CD8-positive, alpha-beta memory T cell (primary cell): ENCODE measurements at places on chromosomes 16 and 17. TPM values are rescaled to one million over a fixed set of nuclear protein-coding genes. Genes with fewer than 3 reads are reported as not detected.

GRCh38 chr16:49050607-49051006 lies 231.0 kb downstream of the CBLN1 start:
- no peak for DNase-seq

DNA sequence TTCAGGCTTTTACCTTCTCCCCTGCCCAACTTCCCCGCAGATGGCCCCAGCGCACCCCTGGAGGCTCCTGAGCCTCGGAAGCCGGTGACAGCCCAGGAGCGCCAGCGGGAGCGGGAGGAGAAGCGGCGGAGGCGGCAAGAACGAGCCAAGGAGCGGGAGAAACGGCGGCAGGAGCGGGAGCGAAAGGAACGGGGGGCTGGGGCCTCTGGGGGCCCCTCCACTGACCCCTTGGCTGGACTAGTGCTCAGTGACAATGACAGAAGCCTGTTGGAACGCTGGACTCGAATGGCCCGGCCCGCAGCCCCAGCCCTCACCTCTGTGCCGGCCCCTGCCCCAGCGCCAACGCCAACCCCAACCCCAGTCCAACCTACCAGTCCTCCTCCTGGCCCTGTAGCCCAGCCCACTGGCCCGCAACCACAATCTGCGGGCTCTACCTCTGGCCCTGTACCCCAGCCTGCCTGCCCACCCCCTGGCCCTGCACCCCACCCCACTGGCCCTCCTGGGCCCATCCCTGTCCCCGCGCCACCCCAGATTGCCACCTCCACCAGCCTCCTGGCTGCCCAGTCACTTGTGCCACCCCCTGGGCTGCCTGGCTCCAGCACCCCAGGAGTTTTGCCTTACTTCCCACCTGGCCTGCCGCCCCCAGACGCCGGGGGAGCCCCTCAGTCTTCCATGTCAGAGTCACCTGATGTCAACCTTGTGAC lies 3.6 kb downstream of the MAPK7 start:
- peak; percentile 46 for DNase-seq

DNA sequence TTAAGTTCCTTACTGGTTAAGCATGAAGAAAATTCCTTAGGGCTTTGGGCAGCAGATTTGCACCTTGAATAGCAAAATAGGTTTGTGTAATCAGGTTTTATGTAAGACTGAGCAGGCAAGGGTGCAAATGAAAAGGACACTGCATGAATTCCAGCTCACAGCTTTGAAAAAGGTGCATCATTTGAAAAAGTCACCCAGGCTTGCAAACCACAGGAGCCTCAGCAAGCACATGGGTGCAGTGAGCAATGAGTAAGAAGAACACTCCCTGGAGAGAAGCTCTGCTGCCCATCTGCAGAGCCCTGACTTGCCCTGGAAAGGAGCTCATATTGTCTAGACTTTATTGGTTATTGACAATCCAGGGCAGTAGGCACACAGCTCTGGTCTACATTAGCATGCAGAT lies 165.6 kb upstream of the KCNJ16 start:
- no peak for DNase-seq

- DNase-seq: no peak
Measured at GRCh38 chr17:42879596-42879985, 21.0 kb upstream of the G6PC1 start.

GRCh38 chr17:73017658-73018057 lies 74.8 kb downstream of the SLC39A11 start:
- no peak for DNase-seq

DNA sequence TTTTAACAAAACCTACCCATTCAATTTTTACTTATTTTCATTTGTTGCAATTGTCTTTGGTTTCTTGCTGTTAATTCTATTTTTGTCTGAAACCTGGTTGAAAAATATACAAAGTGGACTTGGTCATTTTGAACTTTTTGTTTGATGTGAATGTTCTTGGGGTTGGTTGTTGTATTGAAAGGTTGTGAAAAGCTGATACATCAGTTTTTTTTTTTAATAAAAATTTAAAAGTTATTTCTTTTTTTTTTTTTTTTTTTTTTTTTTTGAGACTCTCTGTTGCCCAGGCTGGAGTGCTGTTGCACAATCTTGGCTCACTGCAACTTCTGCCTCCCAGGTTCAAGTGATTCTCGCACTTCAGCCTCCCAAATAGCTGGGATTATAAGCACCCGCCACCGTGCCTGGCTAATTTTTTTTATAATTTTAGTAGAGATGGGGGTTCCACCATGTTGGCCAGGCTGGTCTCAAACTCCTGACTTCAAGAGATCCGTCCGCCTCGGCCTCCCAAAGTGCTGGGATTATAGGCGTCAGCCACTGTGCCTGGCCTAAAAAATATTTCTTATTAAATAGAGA lies 28.9 kb downstream of the WIPF2 start:
- no peak for DNase-seq

DNA sequence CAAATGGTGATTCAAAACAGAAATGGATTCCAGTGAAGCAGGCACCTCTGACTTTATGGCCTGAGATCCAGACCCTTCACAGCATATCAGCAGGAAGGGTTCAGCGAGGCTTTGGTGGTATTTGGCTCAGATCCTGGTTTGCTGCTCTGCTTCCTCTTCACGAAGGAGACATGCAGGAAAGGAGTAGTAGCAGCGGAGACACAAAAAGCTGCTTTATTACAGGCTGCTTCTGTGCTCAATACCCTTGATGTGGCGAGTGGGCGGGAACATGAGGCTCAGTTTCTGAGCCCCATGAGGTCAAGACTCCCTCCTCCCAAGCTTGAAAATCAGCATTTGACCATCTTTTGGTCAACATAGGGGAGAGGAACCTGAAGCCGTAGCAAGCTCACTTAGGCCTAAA lies 213.3 kb upstream of the AXIN2 start:
- DNase-seq: no peak

DNA sequence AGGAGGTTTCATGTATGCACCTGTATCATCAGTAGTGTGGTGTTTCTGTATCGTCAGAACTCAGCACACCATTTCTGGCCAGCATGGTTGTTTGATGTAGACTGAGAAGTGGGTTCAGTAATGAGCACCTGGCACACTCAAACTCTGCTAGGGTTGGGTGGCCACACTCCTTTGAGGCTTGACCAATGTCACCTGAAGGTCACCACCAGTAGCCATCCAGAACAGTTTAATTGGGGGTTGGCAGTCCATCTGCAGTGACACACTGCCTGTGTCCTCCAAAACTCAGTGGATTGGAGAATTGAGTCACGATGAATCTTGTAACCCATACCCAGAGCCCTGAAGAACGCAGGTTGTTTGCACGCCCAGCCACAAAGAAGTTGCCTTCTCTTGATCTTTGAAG lies 86.8 kb upstream of the HSBP1 start:
- no peak for DNase-seq

DNA sequence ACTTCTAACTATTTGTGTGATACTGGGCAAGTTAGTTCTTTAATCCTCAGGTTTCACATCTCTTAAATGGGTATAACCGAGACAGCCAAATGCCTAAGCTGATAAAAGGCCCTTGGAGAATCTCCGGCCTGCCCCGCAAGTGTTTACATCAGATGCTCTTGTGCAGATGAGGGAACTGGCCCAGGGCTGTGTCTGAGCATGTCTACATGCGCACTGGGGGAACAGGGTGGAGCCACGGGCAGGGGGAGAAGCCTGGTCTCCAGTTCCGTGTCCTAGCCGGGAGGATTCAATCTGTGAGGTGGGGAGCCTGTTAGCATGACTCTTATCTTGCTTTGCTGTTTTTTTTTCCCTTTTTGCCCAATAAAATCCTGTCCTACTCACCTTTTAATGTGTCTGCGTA lies 222.9 kb downstream of the CDH8 start:
- DNase-seq: no peak

GRCh38 chr17:57422574-57423164 lies 166.3 kb downstream of the MSI2 start:
- DNase-seq: no peak

DNA sequence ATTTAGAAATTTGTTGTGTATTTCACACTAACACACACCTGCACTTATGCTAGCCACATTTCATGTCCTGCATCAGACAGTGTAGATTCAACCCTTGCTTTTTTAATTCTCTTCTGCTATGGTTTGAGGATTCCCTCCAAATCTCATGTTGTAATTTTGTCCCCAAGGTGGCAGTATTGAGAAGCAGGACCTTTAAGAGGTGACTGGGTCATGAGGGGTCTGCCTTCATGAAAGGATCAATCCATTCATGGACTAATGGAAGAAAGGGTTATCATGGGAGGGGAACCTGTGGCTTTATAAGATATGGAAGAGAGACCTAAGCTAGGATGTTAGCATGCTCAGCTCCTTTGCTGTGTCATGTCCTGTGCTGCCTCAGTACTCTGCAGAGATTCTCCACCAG lies 1032.2 kb downstream of the CDH11 start:
- DNase-seq: no peak

DNA sequence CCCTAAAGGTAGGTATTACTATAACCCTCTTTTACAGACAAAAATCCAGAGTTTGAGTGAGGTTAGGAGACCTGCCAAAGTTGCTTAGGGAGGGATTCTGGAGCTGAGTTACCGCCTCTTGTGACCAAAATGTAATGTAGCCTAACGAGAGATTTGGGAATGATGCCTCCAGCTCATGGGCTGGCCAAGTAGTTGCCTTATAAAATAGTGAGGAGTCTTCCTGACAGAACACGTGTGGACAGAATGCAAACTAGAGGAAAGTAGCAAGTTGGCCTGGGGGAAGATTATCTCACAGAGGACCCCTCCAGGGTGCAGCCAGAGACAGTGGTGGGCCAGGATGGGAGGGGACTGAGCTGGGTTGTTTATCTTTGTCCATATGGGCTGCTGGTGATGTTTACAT lies 543.7 kb upstream of the CDH11 start:
- no peak for DNase-seq

- peak; percentile 78 for DNase-seq
Measured at GRCh38 chr16:180681-181564, 664 bp downstream of the HBQ1 start.

DNA sequence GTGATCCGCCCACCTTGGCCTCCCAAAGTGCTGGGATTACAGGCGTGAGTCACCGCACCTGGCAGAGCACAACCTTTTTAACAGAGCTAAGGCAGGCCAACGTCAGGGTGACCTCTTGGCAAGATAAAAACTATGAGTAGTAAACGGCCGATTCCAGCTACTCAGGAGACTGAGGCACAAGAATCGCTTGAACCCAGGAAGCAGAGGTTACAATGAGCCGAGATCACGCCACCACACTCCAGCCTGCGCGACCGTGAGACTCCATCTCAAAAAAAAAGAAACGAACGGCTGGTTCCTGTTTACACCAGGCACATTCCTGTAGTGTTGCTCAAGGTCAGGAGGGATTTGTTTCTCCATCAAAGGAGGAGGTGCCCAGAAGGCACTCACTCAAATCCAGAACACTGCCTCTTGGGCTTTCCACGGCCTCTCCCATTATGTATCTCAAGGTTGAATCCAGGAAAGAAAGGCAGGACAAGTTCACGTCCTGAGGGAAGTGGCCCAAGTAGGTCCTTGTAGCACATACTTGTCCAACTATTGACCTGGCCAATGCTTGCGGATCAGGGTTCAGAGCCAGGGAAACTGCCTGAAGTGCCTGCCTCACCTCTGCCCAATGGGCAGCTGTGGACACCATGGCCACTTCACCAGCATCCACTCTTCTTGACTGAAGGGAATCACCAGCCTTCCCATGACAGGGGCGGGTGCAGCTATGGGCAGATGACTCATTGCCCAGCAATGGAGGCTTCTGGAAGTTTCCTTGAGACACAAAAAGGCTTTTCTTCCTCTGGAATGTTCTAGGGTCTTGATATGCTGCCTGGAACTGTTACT lies 13.5 kb downstream of the KNOP1 start:
- no peak for DNase-seq

GRCh38 chr17:79545251-79546005 lies 65.4 kb downstream of the RBFOX3 start:
- no peak for DNase-seq

DNA sequence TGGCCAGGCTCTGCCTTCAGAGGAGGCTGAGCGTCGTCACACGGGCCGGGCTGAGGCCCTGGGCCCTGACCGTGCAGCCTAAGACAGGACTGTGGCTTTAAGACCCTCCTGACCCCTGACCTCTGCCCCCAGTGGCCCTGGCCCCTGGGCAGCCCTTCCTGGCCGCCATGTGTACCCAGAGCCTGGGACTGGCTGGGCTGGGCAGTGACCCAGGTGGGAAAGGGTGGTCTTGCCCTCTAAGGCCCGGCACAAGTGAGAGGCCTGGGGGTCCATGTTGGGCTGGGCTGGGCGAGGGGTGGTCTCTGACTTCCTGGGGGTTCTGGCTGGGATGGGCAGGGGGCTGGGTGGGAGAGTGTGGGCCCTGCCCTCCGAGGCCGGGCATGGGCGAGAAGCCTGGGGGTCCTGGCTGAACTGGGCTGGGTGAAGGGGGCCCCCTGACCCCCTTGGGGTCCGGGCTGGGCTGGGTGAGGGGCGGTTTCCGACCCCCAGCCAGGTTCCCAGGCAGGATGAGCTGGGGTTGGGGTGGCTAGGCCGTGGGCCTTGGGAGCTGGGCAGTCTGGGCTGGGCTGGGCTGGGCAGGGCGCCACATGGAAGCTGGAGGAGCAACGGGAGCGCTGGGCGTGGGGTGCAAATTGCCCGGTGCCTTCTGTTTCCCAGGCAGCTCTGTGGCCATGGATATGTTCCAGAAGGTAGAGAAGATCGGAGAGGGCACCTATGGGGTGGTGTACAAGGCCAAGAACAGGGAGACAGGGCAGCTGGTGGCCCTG lies at the start of gene CDK3:
Gene CDK3 (plus strand): TSS at position 101 of the 767 bp plus-strand sequence. CDS start 571 bp downstream, at position 672.
- no peak for DNase-seq

- DNase-seq: no peak
Measured at GRCh38 chr17:8892338-8892690, 24.8 kb upstream of the PIK3R6 start.

DNA sequence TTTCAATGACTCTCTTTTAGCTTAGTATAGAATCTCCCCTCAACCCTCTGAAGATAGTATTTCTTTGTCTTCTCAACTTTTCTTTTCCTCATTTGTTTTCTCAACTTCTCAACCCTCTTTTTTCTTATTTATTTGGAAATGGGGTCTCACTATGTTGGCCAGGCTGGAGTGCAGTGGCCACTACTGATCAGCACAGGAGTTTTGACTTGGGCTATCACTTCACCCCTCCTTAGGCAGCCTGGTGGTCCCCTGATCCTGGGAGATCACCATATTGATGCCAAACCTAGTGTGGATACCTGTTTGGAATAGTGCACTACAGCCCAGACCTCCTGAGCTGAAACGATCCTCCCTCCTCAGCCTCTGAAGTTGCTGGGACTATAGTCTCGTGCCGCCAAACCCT lies 79.8 kb downstream of the PITPNC1 start:
- DNase-seq: no peak

GRCh38 chr17:50199803-50200456 lies 1.5 kb downstream of the COL1A1 start:
- DNase-seq: peak; percentile 77

GRCh38 chr17:58960068-58960467 lies 146.6 kb downstream of the TRIM37 start:
- DNase-seq: no peak

The CFAP97D1 gene
- total RNA-seq: not detected

The KRT33A gene
- not detected for total RNA-seq

The SMYD4 gene
- total RNA-seq: 18.7 TPM

The BTBD17 gene
- total RNA-seq: not detected

The ALOX15B gene
- total RNA-seq: not detected

The SSTR5 gene
- total RNA-seq: not detected
